ENCODE measurements at places on chromosomes 13 and 19.
A peak's percentile ranks its signal among the peaks of the same experiment; 100 is the strongest.

- DNase-seq, result no peak
Observed at GRCh38 chr13:26820871-26821270, 60.3 kb upstream of the GPR12 start.

DNA sequence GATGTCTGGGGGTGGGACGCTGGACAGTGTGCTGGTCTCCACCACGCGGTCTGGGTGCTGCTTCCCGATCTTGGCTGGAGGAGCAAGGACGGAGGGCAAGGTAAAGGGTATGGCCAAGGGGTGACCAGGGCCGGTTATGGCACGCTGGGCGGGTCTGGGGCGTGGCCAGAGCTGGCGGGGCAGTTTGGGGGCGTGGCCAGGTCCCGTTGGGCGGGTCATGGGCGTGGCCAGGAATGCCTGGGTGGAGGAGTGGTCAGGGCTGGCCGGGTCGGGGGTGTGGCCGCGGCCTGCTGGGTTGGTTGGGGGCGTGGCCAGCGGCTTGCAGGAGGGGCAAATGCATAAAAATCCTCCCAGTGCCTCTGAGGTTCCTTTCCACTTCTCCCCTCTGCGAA, 19.2 kb downstream of the GPX4 start:
- DNase-seq, result peak; percentile 96

- no peak for DNase-seq
Observed at GRCh38 chr13:51370116-51370515, 30.6 kb downstream of the SERPINE3 start.

DNA sequence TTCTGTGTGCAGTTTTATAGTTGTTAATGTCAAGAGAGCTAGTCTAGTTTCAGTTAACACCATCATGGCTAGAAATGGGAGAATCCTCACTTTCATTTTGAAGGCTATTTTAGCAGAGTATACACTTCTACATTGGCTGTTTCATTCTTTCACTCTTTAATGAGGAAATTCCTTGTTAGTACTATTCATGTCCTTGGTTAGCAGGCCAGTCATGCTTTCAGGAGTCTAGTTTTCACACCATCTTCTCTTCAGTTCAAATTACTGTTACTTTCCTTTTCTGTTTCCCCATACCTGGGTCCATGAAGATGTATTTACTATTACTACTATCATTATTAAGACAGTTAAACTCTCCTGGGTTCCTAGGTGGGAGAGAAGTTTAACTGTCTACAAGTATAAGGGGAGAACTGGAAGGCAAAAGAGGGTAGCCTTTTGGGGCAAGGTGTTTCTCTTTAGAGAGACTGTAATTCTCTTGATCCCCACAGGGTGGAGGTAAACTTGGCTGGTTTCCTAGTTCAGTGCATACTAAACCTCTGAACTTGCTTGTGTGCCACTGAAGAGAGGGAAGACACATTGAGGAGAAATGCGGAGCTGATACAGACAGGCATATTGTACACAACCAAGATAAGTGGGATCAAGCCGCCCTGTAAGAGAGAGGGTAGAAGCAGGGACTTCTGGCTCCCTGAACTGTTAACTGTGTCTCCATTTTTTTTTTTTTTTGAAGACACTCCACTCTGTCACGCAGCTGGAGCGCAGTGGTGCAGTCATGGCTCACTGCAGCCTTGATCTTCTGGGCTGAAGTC, 41.3 kb upstream of the IGFL4 start:
- DNase-seq, result peak; percentile 62

DNA sequence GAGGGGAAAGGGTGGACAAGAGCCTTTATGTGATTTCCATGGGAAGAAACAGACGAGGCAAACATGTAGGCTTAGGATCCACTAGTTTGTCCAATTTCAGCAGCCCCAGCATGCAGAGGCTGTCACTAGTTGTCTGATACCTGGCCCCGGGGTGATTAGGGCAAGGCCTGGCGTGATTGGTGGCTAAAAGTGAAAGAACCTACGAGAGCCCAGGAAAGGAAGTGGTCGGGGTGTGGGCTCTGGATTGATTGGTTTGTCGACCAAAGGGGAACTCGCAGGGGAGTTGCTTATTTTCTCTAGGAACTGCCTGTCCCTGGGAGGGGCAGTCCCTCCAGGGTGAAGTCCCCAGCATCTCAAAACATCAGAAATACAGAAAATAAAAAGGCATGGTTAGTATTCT, 64.2 kb upstream of the UQCRFS1 start:
- peak; percentile 75 for DNase-seq

- no peak for DNase-seq
Observed at GRCh38 chr19:34126966-34127365, 45.3 kb upstream of the LSM14A start.
